ENCODE measurements at places on chromosomes 12 and 14.
A peak's percentile ranks its signal among the peaks of the same experiment; 100 is the strongest.

DNA sequence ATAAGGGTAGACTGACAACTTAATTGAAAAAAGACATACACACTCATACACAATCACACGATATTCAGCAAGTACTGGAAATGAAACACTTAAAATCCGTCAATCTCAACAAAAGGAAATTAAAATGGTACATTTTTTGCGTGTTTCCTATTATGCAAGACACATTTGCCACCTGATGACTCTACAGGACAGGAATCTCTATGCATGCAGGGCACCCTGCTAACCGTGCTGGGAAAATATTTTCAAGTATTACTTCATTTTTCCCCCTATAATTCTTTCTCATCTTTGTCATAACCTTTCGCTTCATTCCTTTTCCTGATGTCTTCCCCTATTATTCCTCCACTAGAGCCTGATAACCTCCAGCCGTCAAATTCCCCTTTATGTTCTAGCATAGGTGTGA, 150.2 kb downstream of the TMEM132D start:
- no peak for DNase-seq

DNA sequence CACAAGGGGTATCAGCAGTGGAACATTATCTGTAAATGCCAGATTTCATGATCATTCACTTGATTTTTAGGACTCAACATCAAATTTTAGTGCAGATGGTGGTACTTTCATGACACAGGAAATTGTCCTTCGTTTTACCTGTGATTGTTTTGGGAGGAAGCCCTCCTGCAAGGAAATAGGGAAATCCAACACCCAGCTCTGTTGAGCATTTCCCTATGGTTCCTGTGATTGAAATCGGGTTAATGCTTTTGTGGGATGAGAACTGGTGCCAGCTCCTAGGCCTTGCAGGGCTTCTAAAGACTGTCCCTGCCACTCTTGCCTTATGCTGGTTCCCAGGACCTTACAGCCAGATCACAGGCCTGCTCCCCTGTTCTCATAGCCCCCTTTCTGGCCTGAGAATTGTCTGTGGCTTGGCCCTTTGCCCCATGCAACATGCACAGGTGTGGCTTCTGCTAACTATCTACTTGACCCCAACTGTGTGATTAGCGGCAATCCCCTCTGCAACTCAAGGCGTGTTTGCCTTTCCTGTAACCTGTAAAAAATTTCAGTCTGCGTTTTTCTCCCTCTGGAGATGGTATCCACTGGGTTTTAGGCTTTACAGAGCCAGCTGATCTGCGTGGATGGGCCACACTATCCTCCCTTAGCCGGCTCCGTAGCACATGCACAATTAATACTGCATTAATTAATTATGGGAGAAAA, 112.5 kb downstream of the ETV6 start:
- DNase-seq, result no peak

DNA sequence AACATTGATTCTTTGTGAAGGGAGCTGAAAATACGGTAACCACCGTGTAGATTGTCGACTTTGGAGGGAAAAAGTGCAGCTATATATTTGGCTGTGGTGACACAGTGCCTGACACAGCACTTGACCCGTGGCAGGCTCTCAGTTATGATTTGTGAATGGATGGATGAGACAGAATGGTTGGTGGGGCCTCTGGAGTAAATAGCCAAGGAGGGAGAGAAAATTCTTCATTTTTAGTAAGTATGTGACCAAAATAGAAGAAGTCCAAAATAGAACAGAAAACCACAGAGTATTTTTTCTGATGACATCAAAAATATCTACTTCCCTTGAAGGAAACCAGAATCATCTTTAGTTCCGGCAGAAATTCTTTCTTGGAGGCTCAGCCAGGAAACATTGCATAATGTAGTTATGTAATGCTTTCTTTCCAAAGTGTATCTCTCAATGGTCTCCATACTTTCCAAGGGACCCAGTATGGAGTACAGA, 82.0 kb upstream of the WSCD2 start:
- DNase-seq, result peak; percentile 56

DNA sequence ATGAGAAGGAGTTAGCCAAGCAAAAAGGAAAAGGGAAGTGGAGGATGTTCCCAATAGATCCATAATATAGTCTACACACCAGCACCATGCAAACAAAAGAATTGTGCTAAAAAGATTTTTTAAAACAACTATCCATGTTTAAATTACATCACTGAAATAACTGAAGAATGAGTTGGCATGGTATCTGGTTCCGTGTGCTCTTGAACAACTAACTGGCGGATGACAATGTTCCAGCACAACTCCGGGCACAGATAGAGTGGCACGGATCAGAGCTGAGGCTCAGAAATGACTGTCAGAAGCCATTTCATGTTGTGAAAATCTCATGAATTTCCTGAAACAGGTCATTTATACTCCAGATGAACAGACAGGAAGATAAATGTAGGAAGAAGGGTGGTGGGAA, 153.1 kb downstream of the HMGA2 start:
- DNase-seq, result no peak

DNA sequence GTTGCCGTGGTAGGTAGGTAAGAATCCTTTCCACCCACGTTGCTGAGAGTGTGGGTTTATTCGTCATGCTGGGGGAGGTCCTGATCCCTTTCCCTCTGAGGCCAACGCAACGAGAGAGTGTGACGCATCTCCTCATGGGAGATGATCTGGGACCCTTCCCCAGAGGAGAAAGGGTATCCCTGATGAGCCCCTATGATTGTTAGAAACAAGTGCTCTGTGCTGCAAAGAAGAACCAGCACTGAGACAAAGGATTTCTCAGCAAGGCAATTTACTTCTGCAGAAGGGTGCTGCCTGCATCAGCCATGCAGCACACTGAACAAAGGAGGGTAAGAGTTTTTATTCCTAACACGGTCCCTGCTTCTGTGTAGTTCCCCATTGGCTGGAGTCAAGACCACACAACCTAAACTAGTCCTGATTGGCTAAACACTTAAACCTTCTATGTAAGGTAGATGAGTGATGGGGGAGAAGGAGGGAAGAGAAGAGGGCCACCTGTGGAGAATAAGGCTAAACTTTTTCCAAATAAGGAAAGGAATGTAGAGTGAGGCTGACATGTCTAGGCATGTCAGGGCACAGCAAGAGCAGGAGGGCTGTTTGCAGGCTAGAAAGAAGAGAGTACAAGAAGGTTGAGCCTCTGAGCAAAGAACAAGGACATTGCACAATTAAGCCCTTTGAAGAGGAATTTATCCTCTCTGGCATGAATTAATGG, 21.3 kb downstream of the CLEC2A start:
- DNase-seq, result no peak

DNA sequence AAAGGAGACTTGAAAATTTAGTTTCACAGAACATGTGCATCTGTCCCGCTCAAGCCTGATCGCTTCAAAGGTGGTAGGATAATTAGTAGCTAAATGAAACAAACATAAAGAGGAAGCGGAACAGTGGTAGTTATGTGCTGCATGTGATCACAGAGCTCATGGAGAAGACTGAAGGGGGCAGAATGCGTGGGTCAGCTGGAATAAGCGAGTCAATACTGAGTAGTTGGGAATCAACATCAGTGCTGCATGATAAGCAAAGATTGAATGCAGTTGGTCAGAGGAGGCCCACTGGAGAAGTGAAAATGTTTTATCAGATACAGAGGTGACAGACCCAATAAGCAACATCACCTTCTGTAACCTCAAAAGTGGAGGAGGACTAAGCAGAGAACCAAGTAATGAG, 95.1 kb upstream of the RFX4 start:
- no peak for DNase-seq

DNA sequence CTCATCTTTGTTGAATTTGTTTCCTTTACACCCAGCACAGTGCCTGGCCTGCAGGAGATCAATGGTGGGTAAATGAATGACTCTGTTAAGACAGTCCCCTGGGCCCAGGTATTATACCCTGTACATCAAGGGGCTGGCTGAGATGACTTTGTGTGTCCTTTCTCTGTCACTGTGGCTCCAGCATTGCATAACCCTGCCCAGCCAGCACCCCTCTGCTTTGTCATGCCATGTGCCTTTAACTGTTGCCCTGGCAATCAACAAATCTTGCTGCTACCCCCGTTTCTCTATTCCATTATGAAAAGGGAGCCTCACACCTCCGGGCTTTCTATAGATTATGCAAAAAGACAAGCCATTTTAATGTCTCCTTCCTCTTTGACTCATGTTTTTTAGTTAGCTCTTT, 7.6 kb upstream of the FLVCR2 start:
- DNase-seq, result no peak

- DNase-seq, result no peak
Measured at GRCh38 chr12:78430551-78430950, 434.0 kb upstream of the SYT1 start.

DNA sequence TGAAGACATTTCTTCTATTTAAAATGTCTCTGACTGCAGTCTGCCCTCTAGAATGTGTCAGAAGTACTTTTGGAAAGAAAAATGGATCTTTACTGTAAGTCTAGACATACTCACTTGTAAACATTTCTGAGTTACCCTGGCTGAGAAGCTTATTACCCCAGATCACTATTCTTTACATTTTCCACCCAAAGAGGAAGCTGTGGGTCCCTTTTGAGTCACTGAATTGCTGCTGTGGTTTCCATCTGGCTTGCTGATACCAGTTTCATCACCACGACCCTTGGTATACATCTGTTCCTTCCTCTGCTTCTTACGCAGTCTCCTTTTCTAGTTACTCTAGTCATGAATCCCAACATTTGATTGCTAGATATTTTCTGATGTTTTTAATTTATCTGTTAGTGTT, 20.2 kb upstream of the CLEC4D start:
- DNase-seq, result peak; percentile 90

- peak; percentile 97 for DNase-seq
Measured at GRCh38 chr14:68757618-68758081, 35.2 kb downstream of the ZFP36L1 start.

DNA sequence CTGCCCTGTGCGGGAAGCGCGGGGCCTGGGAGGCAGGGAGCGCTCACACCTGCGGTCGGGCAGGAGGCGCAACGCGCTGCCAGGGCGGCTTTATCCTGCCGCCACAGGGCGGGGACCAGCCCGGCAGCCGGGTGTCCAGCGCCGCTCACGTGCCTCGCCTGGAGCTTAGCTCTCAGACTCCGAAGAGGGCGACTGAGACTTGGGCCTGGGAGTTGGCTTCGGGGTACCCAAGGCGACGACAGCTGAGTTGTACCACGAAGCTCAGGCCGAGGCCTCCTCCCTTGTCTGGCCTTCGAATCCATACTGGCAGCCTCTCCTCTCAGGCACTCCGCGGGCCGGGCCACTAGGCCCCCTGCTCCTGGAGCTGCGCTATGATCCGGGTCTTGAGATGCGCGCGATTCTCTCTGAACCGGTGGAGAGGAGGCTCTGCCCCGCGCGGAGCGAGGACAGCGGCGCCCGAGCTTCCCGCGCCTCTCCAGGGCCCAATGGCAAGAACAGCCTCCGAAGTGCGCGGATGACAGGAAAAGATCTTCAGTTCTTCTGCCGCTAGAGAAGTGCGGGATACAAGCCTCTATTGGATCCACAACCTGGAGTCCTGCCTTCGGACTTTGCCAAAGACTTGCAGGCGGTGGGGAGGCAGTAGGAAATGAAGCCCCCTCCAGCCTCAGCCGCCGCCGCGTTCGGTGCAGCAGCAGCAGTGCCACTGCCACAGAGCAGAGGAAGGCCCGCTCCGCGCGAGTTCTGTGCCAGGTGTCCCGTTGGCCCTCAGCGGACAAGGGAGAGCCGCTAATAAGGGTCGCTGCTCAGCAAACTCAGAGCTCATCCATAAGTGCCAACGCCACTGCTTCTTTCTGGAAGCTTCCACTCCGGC, 6.8 kb downstream of the SIX1 start:
- no peak for DNase-seq

DNA sequence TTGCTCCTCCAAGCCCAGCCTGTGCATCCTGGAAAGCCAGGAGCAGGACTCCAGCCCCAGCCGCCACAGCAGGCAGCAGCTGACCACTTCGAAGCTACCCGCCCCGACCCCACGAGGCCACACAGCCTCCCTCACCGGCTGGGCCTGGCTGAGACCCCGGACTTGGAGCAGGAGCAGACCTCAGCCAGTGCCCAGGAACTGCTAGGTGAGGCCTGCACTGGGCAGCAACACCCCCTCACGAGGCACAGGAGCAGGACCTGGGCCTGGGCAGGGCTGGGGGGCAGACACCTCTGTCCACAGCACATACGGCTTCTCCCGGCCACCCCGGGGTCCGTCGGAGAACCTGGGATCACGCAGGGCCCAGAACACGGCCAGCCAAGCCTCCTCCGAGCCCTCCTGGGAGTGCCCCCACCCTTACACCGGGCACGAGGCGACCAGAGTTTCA, 137.4 kb upstream of the C14orf180 start:
- no peak for DNase-seq

DNA sequence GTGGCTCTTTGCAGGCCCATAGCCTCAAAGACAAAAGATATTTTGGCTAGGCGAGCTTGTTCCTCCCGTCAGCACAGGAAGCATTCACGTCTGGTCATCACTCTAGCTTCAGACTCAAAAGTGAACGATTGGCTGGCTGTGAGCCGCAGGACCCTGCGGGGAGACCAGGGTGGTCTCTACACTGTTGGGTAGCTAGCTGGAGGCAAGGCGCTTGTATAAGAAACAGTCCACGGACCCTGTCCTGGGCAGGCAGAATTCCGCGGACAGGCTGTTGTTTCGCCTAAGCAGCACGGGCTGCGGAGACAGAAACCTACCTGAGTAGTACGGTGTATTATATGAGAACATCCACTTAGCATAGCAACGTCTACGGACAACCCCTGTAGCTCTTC, 29.6 kb downstream of the WBP11 start:
- no peak for DNase-seq

- DNase-seq, result no peak
Measured at GRCh38 chr12:96213869-96214268, 19.7 kb downstream of the ELK3 start.

DNA sequence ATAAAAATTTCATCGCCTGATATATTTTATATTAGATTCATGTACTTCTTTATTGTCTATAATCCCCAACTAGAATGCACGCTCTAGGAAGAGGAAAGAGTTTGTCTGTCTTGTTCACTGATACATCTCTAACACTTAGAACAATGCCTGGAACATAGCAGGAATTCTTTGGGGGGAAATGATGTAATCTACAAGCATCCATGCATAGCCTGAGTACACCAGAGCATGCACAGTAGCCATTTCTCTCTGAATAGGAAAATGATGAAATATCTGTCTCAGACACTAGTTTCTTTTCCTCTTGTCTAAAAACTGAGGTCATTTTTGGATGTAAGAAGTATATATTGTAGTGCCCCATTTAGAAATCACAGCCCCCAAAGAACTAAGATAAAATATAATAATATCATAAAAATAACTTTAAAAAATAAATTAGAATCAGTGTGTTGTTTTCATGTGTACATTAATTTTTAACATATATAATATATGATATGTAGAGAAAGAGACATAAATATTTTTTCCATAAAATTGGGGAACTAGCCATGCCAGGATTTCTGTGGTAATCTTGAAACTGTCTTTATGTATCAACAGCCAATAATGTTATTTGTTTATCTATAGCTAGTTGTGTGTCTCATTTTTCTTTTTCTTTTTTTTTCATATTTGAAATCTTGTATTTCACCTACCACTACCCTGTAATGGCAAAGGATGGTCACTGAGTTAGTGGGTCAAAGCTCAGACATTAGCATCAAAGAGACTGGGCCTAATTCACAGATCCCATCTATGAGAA, 155.6 kb upstream of the TMCC3 start:
- DNase-seq, result no peak

DNA sequence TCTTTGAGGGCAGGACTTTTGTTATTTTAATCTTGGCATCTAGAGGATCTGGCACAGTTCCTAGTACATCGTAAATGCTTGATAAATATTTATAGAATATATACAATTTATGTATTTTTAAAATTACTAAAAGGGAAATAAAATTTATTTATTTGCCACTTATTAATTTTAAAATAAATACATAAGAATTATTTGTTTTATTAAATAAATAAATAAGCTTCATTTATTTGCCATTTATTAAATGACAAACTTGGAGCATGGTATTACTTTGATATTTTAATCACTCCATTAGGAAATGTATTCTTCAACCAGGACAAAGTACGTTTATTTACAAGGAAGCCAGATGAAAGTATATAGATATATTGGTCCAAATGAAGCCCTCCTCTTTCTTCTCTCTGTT, 118.7 kb upstream of the LRIG3 start:
- DNase-seq, result no peak

Measured in Kasumi-1 (cell line).